NCI-H526 treated with DMSO at 0.1 percent for 48 hours (cell line): ENCODE measurements at places on chromosomes 2 and 18.

DNA sequence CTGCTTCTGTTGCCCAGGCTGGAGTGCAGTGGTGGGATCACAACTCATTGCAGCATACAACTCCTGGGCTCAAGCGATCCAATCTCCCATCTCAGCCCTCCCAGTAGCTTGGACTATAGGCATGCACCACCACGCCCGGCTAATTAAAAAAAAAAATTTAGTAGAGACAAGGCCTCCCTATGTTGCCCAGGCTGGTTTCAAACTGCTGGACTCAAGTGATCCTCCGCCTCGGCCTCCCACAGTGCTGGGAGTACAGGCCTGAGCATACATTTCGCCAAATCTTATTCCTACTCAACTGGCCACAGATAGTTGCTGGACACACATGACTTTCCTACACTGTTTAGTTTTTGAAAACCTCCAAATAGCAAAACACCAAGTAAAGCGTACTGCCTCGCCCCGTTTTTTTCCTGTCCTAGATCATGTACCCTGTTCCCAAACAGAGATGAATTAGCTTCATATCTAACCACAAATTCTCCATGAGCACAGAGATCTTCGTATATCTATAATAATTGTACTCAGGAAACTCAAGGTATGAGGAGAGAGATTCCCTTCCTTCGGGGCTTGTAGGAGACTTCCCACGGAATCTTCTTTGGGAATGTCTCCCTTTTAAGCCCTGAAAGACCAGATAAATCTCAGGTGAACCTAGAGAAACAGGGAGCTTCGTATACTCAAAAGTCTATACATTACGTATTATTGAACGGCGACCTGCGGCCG lies 598 bp upstream of the C2orf69 start:
- no peak for DNase-seq

- no peak for DNase-seq
Measured at GRCh38 chr18:79881695-79882094, 69.8 kb downstream of the SLC66A2 start.

DNA sequence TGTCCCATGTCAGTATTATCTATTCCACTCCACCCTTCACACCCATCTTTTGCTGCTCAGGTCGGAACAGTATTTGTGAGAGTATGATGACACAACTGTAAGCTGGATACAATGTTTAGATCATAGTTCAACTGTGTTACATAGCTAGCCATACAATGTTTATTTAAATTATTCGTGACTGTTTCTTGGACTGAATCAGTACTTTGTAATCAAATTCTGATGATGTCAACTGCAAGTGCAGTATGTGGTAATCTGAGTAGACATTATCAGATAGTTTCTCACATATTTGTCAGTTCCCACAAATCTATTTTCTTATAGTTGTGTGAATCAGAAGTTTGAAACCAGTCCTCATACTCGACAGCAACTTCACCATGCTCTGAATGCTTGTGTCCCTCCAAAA lies 177.6 kb downstream of the ZNF407 start:
- DNase-seq, result no peak

GRCh38 chr2:239379641-239380170 lies 21.1 kb downstream of the HDAC4 start:
- no peak for DNase-seq

DNA sequence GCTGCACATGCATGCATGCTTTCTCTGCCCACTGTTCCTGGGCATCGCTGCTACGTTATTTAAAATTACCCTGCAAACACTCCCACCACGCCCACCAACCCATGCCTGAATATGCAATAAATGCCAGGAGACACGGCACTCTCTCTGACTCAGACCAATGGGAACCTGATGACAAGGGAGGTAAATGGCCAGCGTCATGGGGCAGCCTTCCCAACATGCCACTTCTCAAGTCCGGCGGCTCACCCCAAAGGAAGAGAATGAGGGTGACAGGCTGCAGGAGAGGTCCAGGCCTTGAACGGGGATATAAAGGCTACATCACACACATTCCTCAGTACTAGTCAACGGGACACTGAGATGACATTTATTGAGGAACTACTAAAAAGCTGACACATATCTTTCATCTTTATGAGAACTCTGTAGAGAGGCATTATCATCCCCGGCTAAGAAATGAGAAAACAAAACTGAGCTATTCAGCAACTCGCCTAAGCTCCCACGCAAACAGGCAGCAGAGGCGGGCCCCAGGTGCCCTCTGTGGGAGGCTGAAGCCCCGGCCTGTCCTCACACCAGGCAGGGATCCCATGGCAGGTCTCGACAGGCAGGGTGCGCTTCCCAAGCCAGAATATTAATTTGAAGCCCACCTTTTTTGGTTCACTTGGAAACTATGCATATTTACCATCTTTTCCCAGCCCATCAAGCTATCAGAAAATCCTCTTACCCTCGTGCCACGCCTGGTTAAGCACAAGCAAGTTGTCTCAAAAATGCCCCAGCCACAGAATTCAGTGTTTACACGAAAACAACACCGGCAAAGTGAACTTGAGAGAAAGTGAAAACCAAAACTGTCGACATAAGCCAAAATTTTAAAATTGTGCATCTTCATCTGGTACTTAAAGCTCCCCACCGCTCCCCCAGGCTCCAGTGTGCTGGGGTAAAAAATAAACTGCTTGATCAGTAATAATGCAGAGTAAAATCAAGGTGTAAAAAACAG lies 166.3 kb downstream of the HDAC4 start:
- DNase-seq, result no peak

- no peak for DNase-seq
Measured at GRCh38 chr2:215364157-215365155, 52.6 kb downstream of the ATIC start.

DNA sequence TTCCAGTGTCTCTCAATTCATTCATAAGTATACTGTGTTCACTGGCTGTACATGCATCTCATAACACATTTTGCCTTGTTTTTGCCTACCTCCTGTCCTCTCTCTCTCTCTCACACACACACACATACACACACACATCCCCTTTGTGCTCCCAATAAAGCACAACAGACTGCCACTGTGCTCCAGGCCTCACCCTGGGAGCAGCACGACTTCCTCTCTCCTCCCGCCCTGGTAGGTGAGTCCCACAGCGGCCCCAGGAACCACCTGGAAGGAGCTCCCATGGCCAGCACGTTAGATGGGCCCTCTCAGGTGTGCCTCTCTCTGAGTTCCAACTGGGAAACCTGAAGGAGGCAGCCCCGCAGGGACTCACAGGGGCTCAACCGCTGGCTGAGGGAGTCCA lies 65.4 kb downstream of the MARCHF4 start:
- no peak for DNase-seq
